Vein endothelial cell (primary cell): ENCODE measurements at places on chromosomes 2 and 18. TPM values are rescaled to one million over a fixed set of nuclear protein-coding genes. Genes with fewer than 3 reads are reported as not detected.

The TDRD15 gene
- total RNA-seq = not detected in 2 replicates

The FIGN gene
- 0.98 and 1.3 TPM in 2 replicates for total RNA-seq

The NOSTRIN gene
- 0.65 and 9.6 TPM in 2 replicates for total RNA-seq

The RAB6C gene
- total RNA-seq = not detected in 2 replicates

The BMP10 gene
- 0.33 TPM in 1 of 2 replicates, not detected in the other for total RNA-seq

The YES1 gene
- 241 and 270 TPM in 2 replicates for total RNA-seq

The BUB1 gene
- 39.0 and 45.4 TPM in 2 replicates for total RNA-seq

The AKAIN1 gene
- not detected in 2 replicates for total RNA-seq

The NDUFV2 gene
- total RNA-seq = 141 and 154 TPM in 2 replicates

The LRP1B gene
- total RNA-seq = under 0.01 TPM in 2 replicates

The FAM124B gene
- total RNA-seq = 151 and 177 TPM in 2 replicates

The GALNT3 gene
- 0.19 and 0.33 TPM in 2 replicates for total RNA-seq

The ACKR3 gene
- 11.8 and 16.4 TPM in 2 replicates for total RNA-seq

The ASXL2 gene
- total RNA-seq = 17.0 and 22.1 TPM in 2 replicates

The CTAGE1 gene
- total RNA-seq = under 0.01 TPM in 1 of 2 replicates, not detected in the other

The MAP3K19 gene
- total RNA-seq = not detected in 2 replicates

The PGAP1 gene
- 14.7 and 15.4 TPM in 2 replicates for total RNA-seq

The CNTNAP5 gene
- not detected in 2 replicates for total RNA-seq

The CDH7 gene
- total RNA-seq = not detected in 2 replicates

The EN1 gene
- total RNA-seq = not detected in 2 replicates

The DPP4 gene
- total RNA-seq = 10.3 and 16.0 TPM in 2 replicates

The GAL3ST2 gene
- not detected in 2 replicates for total RNA-seq

The CCT7 gene
- 352 and 393 TPM in 2 replicates for total RNA-seq

The CSRNP3 gene
- under 0.01 and 0.19 TPM in 2 replicates for total RNA-seq

The DUSP11 gene
- 31.4 and 38.4 TPM in 2 replicates for total RNA-seq

The DCTN1 gene
- 139 and 141 TPM in 2 replicates for total RNA-seq

The OSR1 gene
- total RNA-seq = 0.33 TPM in 1 of 2 replicates, not detected in the other

The CNOT11 gene
- total RNA-seq = 59.4 and 65.3 TPM in 2 replicates

The FHL2 gene
- total RNA-seq = 135 and 174 TPM in 2 replicates

The BBS5 gene
- 2.6 and 3.8 TPM in 2 replicates for total RNA-seq

The ATG9A gene
- 66.6 and 70.7 TPM in 2 replicates for total RNA-seq

The DNAJC5G gene
- 0.19 and 0.98 TPM in 2 replicates for total RNA-seq

The IMMT gene
- 83.9 and 89.7 TPM in 2 replicates for total RNA-seq

The FSHR gene
- total RNA-seq = not detected in 2 replicates

The HOXD9 gene
- total RNA-seq = 11.7 and 22.5 TPM in 2 replicates

The PTPRM gene
- 120 and 123 TPM in 2 replicates for total RNA-seq

The SLC23A3 gene
- 2.3 and 2.6 TPM in 2 replicates for total RNA-seq

The RBM43 gene
- 2.6 and 3.7 TPM in 2 replicates for total RNA-seq

The ALK gene
- not detected in 2 replicates for total RNA-seq

The METTL21A gene
- 11.4 and 15.9 TPM in 2 replicates for total RNA-seq

The SMIM21 gene
- total RNA-seq = not detected in 2 replicates

The TMEM178A gene
- total RNA-seq = 1.3 TPM in 1 of 2 replicates, not detected in the other

The CABYR gene
- total RNA-seq = 1.6 and 4.1 TPM in 2 replicates

The RAB31 gene
- 26.8 and 33.6 TPM in 2 replicates for total RNA-seq

The COLEC11 gene
- 0.65 TPM in 1 of 2 replicates, not detected in the other for total RNA-seq

The RIT2 gene
- total RNA-seq = not detected in 2 replicates

The ADD2 gene
- 1.2 and 1.3 TPM in 2 replicates for total RNA-seq

The TUBB8B gene
- not detected in 2 replicates for total RNA-seq

The SCYGR4 gene
- not detected in 2 replicates for total RNA-seq

The STARD7 gene
- total RNA-seq = 188 and 224 TPM in 2 replicates

The PRSS56 gene
- total RNA-seq = not detected in 2 replicates
